ENCODE measurements at places on chromosomes 6 and 20. TPM values are rescaled to one million over a fixed set of nuclear protein-coding genes. Genes with fewer than 3 reads are reported as not detected.

The AIG1 gene
- total RNA-seq: 32.2 TPM

DNA sequence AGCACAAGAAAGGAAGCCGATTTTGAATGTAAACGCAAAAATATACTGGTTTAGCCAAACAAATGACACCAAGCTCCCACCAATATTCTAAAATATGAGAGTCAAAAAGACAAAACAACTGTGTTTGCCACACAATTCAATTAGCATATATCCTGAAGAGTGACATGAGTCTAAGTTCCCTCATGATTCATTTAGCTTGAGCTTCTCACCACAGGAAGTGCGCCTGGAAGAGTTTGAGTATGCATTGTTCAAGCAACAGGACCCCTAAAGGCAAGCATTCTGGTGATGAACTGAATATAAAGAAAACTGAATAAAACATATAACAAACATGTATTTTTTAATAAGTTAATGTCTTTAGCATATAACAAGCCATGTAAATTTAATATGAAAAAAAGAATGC, 115.2 kb upstream of the RUNX2 start:
- no peak overlapping the region for H3K27ac ChIP-seq
- peaks cover 18% of the 10 kb centered on the region for H3K36me3 ChIP-seq
- no peak for DNase-seq
- H3K4me1 ChIP-seq: no peaks in the 10 kb centered on the region
- no peaks in the 10 kb centered on the region for H3K27me3 ChIP-seq

GRCh38 chr20:53941680-53942471, 128.5 kb downstream of the BCAS1 start:
- H3K4me3 ChIP-seq: no peak overlapping the region
- DNase-seq: no peak
- H3K27ac ChIP-seq: peak overlapping the region; percentile 34
- H3K27me3 ChIP-seq: no peaks in the 10 kb centered on the region
- H3K4me1 ChIP-seq: peaks cover 25% of the 10 kb centered on the region

- peaks cover 2% of the 10 kb centered on the region for H3K36me3 ChIP-seq
- H3K4me1 ChIP-seq: no peaks in the 10 kb centered on the region
- H3K27me3 ChIP-seq: peaks cover under 1% of the 10 kb centered on the region
- H3K4me3 ChIP-seq: no peak overlapping the region
- H3K27ac ChIP-seq: no peak overlapping the region
These were observed 30.0 kb upstream of the FABP7 start for GRCh38 chr6:122749451-122750050.

GRCh38 chr6:161261325-161261724, 12.5 kb downstream of the AGPAT4 start:
- H3K36me3 ChIP-seq: peaks cover 7% of the 10 kb centered on the region
- no peak overlapping the region for H3K27ac ChIP-seq
- H3K4me1 ChIP-seq: peaks cover 10% of the 10 kb centered on the region
- no peak overlapping the region for H3K4me3 ChIP-seq
- H3K27me3 ChIP-seq: no peaks in the 10 kb centered on the region

DNA sequence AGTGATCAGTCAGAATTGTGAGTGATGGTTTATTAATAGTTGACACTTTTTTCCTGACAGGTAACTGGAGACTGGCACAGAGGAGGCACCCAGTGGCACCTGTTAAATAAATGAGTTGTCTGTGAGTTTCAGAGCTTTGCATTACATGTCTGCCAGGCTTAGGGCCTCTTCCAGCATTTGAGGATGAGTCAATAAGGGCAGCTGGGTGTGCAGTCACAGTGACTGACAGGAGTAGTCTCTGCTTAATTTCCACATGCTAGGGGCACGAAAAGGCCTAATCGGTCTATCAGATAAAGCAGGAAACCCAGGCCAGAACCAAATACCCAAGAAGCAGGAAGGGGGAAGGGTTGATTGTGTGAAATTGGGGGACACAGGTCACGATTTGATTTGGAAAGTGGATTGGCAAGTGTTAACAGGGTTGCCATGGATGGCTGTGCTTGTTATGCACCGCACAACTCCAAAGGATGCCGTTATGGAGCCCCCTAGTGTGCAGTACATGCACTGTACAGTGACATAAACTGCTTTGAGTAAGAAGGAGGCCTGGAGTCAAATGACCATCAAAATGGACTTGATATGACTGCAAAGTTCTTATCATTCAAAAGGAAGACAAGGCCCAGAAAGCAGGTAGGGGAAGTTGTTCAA, 111.9 kb upstream of the GGTLC1 start:
- no peak overlapping the region for H3K4me3 ChIP-seq
- no peaks in the 10 kb centered on the region for H3K27me3 ChIP-seq
- H3K36me3 ChIP-seq: no peaks in the 10 kb centered on the region
- peak overlapping the region; percentile 62 for H3K27ac ChIP-seq
- DNase-seq: no peak

- H3K4me1 ChIP-seq: no peaks in the 10 kb centered on the region
- H3K27ac ChIP-seq: no peak overlapping the region
- H3K27me3 ChIP-seq: peaks cover 2% of the 10 kb centered on the region
- no peak overlapping the region for H3K4me3 ChIP-seq
- no peaks in the 10 kb centered on the region for H3K36me3 ChIP-seq
These were observed 151.0 kb upstream of the MCHR2 start for GRCh38 chr6:100144991-100145390.
